ENCODE measurements at places on chromosomes 7 and 10.

DNA sequence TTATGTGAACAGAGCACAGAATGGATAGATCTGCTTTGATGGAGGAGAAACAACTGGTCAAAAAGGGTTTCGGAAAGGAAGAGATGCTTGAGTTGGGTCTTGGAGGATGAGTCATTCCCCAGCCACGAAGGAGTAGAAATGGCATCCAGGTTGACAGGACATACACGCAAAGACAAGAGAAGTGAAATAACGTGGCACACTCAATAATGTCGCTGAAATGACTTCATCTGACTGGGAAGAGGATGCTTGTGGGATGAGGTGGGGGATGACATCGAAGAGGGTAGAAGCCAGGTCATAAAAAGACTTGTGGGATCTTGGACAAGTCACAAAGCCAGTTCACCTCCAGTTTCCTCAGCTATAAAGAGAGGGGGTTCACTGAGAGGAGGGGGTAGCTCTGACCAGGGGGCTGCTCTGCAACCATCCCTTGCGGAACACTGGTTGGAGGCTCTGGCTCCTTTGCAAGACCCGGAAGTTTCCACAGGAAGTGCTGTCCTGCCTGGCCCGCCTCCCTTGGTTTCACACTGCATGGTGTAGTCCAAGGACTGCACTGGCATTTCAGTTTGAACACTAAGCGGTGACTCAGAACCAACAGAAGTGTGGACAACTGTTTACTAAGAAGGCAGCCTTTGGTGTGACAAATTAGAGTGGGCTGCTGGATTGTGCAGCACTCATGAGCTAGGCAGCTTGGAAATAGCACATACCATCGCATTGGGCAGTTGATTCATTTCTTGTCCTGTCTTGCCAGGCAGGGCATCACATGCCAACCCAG is 189.9 kb upstream of the ADO start:
- no peak for DNase-seq

DNA sequence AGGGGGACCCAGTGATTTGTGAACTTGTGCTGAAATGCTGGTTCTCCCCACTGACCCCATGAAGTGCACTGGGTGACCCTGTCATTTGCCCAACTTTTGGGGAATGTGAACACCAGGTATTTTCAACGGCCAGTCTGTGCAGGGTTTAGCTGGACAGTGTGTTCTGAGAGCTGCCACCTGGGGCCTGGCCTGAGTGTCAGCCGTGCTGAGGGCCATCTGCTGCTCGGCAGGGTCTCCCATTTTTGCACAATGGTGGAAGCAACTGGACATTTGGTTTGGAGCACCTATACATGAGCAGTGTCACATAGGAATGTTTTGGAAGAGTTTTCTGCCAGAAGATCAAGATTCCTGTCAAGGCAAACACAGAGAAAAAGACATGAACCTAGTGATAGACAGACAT is 5.2 kb downstream of the CHN2 start:
- DNase-seq, result no peak

DNA sequence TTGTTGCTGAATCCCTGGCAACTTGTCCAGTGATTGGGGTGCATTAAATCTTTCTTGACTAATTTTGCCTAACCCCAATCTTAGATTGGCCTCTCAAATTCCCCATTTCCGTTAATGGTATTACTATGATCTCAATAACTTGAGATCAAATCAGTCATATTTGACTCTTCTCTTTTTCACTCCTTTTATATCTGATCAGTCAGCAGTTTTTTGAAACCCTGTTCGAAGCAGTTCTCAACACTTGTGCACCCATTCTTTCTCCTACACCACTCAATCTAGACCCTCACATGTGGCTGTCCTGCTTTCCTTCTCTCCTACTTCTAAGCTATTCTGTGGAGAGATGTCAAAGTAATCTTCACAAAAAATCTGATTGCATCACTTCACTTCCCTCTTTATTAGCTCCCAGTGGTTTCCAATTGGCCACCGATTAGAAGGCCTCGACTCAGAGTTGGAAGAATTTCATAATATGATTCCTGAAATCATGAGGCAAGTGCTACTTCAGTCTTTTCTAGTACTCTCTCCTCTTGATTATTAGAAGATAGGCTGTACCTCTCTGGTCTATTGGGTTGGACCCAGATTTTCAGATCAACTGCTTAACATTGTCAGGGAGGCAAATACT is 128.9 kb downstream of the ZNF365 start:
- DNase-seq, result no peak

- no peak for DNase-seq
Measured at GRCh38 chr10:67608001-67608400, 88.0 kb downstream of the CTNNA3 start.

Data from left forelimb (tissue), 1 donor.